ENCODE measurements at places on chromosomes 13 and 19.

GRCh38 chr13:82571653-82572052 is 1310.6 kb downstream of the SLITRK1 start:
- DNase-seq: no peak

DNA sequence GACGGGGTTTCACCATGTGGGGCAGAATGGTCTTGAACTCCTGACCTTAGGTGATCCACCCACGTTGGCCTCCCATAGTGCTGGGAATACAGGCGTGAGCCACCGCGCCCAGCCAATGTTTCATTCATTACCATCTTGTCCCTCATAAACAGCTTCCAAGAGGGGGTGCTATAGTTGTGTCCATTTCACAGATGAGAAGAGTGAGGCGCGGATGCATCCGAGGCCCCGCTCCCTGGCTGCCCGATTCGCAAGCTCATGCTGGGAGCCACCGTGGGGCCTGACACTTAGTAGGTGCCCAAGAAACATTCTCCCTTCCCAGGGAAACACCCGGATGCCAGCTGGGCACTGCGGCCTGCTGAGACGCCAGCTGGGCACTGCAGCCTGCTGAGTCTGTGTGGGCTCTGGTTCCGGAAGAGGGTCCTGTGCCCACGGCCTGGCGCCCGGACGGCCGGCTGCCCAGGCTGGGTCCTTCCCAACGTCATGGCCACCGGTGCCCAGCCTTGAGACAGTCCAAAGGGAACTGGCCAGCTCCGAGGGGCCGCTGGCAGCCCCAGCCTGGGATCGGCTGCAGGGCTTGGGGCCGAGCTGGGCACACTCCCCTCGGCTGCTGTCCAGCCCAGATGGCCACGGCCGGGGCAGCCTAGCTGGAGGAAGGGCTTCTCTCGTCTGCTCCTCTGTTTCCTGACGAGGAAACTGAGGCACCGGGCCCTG is 54.7 kb downstream of the NFIC start:
- no peak for DNase-seq

- no peak for DNase-seq
These were observed 712.5 kb downstream of the DIAPH3 start for GRCh38 chr13:59451236-59451635.

- DNase-seq: no peak
These were observed 28.4 kb downstream of the PSG1 start for GRCh38 chr19:42850981-42851717.

GRCh38 chr19:28519952-28520861 is 692.7 kb downstream of the UQCRFS1 start:
- no peak for DNase-seq

- DNase-seq: no peak
These were observed 124.0 kb downstream of the TDRD3 start for GRCh38 chr13:60520902-60521569.

- no peak for DNase-seq
These were observed 1.0 kb upstream of the HAMP start for GRCh38 chr19:35281303-35281702.

DNA sequence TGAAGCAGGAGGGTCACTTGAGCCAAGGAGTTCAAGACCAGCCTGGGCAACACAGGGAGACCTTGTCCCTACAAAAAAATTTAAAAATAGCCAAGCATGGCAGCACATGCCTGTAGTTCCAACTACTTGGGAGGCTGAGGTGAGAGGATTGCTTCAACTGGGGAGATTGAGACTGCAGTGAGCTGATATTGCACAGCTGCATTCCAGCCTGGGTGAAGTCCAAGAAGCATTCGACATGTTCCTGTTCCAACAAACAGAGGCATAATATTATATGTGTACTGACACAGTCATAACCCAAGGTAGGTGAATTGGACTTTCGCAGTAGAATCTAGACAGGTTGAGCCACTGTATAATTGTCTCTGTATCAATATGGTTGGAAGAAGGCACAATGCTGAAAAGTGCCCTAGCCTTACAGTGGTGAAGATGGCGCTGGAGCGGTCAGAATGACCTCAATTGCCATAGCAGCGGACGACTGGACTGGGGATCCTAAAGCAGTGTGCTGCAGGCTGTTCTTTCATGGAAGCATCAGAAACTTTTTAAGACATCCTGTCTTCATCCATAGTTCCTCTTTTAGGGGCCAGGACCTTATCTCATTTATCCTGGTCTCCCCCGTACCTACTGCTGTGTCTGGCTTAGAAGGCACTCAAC is 112.0 kb upstream of the CLDN10 start:
- DNase-seq: no peak

GRCh38 chr19:18771328-18772242 is 19.5 kb downstream of the COMP start:
- no peak for DNase-seq

GRCh38 chr13:19952850-19953249 is 5.7 kb upstream of the ZMYM2 start:
- no peak for DNase-seq

GRCh38 chr13:74250738-74251190 is 116.6 kb upstream of the KLF12 start:
- DNase-seq: no peak

GRCh38 chr19:10211691-10212090 is 16.9 kb upstream of the DNMT1 start:
- DNase-seq: no peak

- DNase-seq: no peak
These were observed 315.7 kb upstream of the SLITRK5 start for GRCh38 chr13:87355451-87355850.

- DNase-seq: no peak
These were observed 8.9 kb downstream of the SGTA start for GRCh38 chr19:2774083-2774679.

GRCh38 chr19:28170066-28170465 is 1042.9 kb downstream of the UQCRFS1 start:
- DNase-seq: no peak

DNA sequence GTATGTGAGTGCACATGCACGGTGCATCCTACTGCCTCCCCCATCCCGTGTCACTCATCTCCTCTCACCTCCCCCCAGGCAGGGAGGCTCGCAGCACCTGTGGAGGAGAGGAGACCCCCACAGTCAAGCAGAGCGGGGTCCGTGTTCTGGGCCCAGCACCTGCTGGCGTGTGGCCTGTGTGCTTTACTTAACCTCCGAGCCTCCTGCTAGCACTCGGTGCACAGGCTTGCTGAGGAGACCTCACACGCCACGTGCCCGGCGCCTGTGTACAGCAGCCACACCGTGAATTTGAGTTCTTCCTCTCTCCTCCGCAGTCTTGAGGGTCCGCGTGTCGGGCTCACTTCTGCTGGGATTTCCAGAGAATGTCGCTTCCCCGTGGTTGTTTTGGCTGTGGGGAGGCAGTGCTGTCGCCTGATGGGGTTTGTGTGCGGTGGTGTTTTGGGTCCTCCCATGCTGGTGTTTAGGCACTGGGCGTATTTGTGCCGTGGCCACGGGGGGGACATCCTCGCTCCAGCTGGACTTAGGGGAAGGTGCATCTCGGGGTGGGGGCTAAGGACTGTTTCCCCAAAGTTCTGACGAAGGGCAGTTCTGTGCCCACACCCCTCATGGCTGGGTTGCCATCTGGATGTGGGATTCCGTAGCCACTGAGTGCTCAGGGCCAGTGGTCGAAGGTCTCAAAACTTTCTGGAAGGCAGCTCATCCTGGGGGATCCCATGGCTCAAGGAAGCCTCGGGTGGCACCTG is 34.8 kb upstream of the TMEM255B start:
- no peak for DNase-seq

DNA sequence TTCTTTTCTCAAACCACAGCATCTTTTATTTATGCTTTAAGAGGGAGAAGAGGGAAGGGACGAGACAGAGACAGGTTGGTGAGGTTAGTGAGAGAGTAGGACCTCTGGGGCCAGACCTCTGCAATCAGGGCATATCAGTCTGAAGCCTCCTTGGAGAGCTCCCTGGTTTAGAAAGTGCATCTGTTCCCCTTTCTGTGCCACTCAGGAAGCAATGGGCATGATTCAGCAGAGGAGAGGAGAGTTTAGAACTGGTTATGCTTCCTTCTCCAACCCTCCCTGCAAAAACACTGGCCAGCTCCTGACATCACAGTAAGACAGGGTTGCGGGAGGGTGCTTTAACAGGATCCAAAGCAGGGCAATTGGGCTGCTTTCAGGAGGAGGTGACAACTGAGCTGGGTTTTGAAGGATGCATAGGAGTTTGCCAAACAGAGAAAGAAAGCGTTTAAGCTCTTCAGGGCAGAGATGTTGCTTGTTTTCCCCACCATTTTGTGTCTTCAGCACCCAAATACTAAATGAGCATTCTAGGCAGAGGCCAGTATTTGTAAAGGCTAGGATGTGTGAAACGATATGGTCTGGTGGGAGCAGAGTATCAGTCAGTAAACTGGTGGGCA is 33.1 kb downstream of the CERS4 start:
- no peak for DNase-seq

DNA sequence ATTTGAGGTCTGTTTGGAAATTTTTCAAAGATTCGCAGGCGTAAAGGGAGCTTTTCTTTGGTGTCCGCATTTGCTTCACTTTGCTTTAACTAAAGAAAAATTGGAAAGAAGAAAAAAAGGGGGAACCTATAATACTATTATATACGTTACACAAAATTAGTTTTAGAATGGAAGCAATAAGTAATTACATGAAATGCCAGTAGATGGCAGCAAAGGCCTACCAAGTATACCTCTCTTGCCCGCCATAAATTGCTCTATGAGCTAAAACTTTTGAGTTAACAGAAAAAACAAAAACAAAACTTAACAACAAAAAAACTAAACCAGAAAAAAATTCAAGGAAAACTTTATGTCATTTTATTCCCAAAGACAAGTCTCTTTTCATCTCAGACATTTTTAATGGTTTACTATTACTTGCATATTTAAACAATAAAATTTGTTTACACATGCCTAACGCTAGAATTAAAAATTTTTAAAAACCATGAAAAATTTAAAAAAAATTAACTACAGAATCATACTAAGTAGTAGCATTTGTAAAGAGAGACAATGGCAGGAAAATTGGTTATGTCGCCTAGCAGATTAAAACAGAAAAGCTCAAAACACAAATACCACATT is 271.4 kb downstream of the NALCN start:
- DNase-seq: no peak

- DNase-seq: no peak
These were observed 75.7 kb upstream of the SGCG start for GRCh38 chr13:23105051-23105450.

DNA sequence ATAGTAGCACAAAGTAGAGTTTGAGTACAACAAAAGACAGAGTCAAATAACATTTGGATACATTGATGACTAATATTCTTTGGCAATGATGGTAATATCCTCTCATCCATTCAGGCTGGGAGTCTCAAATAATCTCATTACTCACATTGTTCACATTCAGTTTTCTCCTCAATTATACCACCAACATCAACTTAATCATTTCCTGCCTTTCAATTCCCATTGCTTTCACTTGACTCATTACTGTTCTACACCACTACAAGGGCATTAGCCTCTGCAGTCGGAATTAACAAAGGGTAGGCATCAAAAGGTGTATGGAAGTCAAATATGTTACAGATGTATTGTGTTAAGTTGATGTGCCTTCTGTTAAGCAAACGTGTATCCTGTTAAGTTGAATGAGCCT is 518.4 kb upstream of the SLITRK1 start:
- DNase-seq: no peak

DNA sequence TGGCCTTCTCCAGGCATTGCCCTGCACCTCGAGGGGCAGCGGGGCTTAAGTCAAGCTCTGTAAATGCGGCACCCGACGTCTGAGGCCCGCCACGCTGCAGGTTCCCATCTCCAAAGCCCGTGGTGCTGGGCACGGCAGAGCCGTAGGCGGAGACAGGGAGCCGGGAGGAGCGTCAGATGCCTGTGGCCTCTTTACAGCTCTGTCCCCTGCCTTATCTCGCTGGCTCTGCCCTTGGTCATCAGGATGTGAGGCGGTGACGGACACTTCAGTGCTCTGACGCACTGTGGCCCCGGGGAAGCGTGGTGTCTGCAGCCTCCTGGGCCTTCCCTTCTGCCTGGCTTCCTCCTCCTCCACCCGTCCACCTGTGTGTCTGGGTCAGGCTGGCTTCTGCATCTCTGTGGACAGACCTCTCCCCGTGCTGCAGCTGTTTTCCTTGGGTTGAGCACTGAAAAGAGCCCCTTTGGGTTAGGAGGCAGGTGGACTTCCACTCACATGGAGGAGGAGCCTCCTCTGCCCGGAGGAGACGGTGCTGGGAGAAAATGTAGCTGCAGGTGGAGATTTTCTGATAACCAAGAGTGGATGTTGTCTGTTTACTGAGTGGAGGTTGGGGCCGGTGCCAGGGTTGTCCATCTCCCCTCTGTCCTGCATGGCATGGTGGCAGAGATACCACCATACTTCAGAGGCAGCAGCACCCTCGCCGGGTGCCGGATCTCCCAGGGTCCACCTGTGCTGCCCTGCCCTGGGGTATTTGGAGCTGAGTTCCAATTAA is 14.6 kb downstream of the MCF2L start:
- no peak for DNase-seq

DNA sequence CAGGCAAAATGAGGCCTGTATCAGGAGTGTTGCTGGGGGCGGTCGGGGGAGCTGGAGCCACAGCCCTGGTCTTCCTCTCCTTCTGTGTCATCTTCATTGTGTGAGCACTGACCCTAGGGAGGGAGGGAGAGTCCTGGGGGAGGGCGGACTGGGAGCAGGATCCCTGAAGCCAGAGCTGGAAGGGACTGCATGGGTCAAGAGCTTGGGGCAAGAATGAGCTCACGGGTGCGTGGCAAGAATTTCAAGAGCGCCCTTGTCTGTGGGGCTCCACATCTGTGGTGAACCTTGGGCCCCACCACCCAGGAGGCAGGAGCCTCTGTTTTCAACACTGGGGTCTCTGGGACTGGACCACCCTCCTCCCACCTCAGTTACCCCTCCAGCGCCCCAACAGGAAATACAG is 4.7 kb downstream of the SIGLEC7 start:
- DNase-seq: no peak

DNA sequence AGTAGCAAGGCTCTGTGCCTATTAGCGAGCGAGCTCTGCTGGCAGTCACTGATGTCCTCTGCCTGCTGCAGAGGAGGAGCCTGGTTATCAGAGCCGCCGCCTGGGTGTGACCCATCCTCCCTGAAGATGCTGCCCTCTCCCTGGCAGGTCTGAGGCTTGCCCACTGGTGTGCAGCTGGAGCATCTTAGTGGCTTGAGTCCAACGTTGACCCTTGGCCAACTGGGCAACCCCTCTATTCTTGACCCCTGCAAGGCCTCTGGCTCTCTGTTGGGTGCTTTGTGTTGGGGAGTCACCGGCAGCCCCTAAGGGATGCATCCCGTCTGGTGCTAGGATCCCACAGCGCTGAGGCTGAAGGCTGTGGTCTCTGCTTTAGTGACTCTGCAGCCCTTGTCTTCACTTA is 277.9 kb upstream of the SOX1 start:
- DNase-seq: no peak

DNA sequence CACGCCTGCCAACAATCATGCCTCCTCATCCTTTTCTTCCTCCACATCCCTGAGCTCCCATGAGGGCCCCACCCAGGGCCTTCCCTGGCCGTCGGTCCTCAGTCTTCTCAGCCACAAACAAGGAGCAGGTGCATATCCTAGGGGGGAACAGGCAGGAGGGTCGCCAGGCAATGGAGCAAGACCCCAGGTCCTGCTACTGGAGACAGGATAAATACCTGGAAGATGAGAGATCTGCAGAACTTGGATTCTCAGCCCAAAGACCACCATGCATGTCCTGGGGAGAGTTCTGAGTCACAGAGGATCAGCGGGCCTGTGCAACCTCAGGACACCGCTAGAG is 344.7 kb upstream of the TSHZ3 start:
- no peak for DNase-seq
